ENCODE measurements at places on chromosomes 1 and 21.

GRCh38 chr1:44790968-44791801, 3.2 kb upstream of the BEST4 start:
- DNase-seq, result no peak

DNA sequence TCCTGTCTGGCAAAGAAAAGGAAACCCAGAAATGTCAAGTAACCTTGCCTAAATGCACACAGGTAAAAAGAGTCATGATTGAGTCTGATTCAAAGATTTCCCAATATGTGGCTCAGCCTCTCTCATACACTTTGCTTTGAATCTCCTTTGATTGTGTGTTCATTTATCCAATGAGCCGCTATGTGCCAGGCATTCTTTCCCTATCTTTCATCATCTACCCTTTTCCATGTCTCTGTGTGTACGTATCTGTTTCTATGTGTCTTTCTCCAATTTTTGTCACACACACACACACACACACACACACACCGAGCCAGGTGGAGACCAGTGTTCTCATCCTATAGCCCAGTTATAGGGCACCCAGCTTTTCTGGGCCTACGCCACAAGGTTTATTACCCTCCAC, 35.7 kb upstream of the BCL9 start:
- DNase-seq, result no peak

DNA sequence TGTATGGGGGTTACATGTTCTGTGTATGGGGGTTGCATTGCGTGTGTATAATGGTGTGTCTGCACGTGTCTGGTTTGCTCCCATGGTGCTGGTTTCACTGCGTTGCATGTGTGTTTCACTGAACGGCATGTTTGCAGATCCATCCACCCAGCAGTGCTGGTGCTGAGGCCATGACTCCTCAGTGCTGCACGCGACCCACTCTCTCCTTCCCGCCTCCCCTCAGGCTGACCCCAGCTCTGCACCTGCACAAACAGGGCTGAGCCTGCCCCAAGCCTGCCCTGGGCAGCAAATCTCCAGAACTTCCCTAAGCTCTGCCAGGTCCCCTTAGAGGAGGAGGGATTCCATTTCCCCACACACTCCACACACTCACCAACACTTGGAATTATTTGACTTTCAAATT, 18.7 kb downstream of the ACTRT2 start:
- DNase-seq, result no peak

DNA sequence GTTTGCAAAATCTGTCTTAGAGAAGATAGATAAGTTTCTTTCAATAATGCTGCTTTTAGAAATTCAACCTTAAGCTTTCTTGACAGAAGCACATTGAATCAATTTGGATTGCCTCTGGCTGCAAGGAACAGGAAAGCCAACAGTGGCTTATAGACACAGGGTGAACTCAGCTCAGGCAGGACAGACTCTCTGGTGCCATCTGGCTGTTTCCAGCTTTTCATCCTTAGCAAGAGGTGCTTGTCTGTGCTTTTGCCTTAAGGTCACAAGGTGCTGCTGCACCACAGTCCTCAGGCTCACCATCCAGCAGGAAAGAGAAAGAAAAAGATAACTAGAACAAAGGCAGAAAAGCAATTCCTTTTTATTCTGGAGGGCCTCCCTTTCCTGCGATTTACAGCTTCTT, 93.7 kb upstream of the ETS2 start:
- peak; percentile 32 for DNase-seq

GRCh38 chr1:107750364-107750959, 214.5 kb downstream of the VAV3 start:
- peak; percentile 20 for DNase-seq

- DNase-seq, result no peak
Observed at GRCh38 chr21:18387994-18388393, 15.6 kb downstream of the TMPRSS15 start.

GRCh38 chr1:37090671-37091070, 56.4 kb upstream of the GRIK3 start:
- no peak for DNase-seq

- no peak for DNase-seq
Observed at GRCh38 chr1:191561276-191561675, 597.0 kb upstream of the RGS18 start.

DNA sequence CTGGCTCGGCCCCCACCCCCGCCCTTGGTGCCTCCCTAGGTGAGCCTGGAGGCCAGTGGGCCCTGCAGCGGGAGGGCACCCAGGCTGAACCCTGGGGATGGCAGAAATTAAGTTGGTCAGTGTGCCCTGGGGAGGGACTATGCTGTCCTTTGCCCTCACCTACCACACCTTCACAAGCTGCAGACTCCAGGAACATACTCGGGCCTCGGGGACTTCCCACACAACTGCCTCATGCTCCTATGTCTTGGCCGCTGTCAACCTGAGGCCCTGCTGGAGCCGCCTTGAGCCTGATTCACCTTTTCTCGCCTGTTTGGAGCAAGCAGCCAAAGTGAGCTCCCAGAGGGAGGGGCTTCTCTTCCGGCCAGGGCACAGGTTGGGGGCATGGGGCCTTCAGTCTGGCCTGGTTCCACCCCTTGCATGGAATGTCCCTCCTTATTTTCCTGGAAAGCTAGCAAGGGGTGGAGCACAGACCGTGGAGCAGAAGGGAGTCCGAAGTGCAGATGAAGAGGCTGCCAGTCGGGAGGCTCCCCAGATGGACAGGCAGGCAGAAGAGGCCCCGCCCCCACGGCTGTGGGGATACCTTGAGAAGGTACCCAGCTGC, 24.7 kb downstream of the KNCN start:
- no peak for DNase-seq

DNA sequence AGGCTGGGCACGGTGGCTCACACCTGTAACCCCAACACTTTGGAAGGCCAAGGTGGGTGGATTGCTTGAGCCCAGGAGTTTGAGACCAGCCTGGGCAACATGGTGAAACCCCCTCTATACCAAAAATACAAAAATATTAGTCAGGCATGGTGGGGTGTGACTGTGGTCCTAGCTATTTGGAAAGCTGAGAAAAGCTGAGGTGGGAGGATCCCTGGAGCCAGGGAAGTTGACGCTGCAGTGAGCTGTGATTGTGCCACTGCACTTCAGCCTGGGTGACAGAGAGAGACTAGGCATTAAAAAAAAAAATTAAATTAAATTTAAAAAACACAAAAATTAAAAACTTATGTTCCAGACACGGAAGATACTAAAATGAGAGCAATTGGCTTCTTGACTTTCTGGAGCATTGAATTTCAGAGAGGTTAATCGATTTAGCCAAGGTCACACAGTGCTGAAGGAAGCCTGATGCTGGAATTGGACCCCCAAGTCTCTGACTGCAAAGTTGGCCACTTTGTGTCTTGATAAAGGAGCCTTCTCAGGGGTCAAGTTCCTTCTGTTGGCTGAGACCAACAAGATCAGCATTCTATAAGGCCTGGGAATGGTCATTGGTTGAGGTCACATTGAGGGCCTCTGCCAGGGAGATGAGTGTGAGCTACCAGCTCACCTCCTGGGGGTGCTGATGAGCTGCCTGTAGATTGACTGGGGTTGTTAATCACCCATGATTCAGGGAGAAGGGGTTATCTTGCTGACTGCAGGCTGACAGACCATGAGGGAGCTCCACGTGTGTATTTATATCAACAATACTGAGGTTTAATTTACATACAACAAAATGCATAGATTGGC, 54.3 kb downstream of the RPS6KA1 start:
- DNase-seq, result no peak

GRCh38 chr1:85612704-85613361, 32.3 kb downstream of the CCN1 start:
- no peak for DNase-seq

DNA sequence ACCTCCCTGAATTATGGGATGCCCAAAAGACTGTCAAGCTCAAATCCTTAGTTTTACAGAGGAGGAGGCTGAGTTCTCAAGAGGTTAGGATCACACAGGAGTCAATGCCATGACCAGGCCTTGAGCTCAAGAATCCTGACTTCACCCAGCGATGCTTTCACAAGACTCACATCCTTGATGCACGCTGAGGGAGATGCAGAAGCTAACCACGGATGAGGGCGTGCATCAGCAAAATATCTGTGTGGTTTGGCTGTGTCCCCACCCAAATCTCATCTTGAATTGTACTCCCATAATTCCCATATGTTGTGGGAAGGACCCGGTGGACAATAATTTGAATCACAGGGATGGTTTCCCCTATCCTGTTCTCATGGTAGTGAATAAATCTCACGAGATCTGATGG, 133.2 kb downstream of the KCNJ6 start:
- no peak for DNase-seq

DNA sequence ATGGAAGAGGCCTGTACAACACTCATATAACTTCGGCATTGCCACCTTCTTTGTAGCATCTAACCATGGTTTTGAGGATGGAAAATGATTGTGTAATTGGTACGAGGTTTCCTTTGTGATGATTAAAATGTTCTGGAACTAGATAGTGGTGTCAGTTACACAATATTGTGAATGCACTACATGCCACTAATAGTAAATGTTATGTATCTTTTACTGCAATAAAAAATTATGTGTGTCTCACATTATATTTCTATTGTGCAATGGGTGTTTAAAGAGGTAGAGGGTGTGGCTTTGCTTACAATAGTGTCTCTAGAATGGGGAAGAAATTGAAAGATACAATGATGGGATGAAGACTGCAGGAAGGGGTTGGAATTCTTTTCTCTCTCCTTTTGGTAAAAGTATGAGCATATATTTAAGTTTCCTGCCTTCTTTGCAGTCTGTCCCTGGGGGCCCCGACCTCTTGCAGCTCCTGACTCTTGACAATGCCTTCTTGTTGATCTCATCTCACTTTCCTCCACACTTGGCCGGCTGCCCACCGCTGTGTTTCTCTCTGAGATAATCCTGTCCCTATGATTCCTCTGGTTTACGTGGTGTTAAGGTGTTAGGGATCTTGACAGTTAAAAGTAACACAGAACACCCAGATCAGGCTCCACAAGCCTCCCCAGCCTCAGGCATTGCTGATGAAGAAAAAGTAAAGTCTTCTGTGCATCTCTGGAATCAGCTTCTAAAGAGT, 39.3 kb downstream of the MTARC1 start:
- no peak for DNase-seq

DNA sequence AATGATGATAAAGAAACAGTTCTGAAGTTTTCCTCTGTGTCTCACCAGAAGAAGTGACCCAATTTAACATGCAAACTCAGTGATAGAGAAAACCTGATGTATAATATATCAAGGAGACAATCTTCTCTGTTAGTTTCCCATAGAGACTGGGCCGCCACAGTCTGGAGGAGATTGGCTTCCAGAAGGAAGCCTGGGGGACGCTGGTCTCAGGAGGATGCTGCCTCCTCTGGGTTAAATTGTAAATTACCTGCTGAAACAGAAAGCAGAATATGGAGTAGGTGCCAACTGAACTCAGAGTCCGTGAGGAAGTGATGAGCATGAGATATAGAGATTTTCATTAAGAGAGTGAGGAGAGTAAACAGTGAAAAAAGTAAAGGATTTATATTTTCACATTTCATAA, 15.8 kb downstream of the OR14I1 start:
- no peak for DNase-seq
